ENCODE measurements at places on chromosomes 6 and 20. TPM values are rescaled to one million over a fixed set of nuclear protein-coding genes. Genes with fewer than 3 reads are reported as not detected.

PNLDC1 gene
- total RNA-seq, result not detected

- no peaks in the 10 kb centered on the region for H3K27me3 ChIP-seq
- H3K27ac ChIP-seq, result no peak overlapping the region
- H3K4me3 ChIP-seq, result no peak overlapping the region
- DNase-seq, result no peak
- no peaks in the 10 kb centered on the region for H3K4me1 ChIP-seq
- H3K36me3 ChIP-seq, result no peaks in the 10 kb centered on the region
Measured at GRCh38 chr6:53730767-53731166, 64.0 kb upstream of the LRRC1 start.

DNA sequence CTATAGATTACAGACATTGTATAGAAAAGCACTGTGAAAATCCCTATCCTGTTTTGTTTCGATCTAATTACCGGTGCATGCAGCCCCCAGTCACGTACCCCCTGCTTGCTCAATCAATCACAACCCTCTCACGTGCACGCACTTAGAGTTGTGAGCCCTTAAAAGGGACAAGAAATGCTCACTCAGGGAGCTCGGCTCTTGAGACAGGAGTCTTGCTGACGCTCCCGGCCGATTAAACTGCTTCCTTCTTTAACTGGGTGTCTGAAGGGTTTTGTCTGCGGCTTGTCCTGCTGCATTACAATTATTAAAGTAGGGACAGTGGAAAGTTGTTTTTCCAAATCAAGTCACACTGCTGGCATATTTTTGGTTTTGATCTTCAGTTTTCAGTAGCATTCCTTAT, 2.6 kb downstream of the TXLNB start:
- no peak overlapping the region for H3K27ac ChIP-seq
- no peaks in the 10 kb centered on the region for H3K27me3 ChIP-seq
- no peak overlapping the region for H3K4me3 ChIP-seq
- peaks cover 12% of the 10 kb centered on the region for H3K4me1 ChIP-seq
- DNase-seq, result no peak

GRCh38 chr6:52933778-52934177, 24.3 kb upstream of the GSTA3 start:
- H3K27me3 ChIP-seq, result no peaks in the 10 kb centered on the region
- DNase-seq, result no peak
- no peaks in the 10 kb centered on the region for H3K4me1 ChIP-seq
- H3K36me3 ChIP-seq, result no peaks in the 10 kb centered on the region
- no peak overlapping the region for H3K27ac ChIP-seq

- H3K4me1 ChIP-seq, result peaks cover 6% of the 10 kb centered on the region
- no peak overlapping the region for H3K4me3 ChIP-seq
- no peaks in the 10 kb centered on the region for H3K36me3 ChIP-seq
- H3K27me3 ChIP-seq, result peaks cover 5% of the 10 kb centered on the region
Measured at GRCh38 chr6:27290850-27291208, 21.2 kb downstream of the POM121L2 start.

DNA sequence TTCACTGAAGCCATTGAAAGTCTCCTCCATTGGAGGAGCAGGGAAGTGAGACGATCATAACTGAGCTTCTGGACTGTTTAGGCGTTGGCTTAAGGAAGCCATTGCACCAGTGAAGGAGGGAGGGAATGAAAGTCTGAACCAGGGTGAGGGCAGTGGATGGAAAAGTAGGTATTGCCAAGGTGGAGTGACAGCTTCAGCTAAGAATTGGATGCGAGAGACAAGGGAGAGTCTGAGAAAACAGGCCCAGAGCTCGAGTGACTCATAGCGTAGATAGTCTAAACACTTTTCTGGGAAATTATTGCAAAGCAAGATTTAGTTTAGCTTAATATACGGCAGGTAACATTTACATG, 4.5 kb downstream of the DSP start:
- H3K27me3 ChIP-seq, result peaks cover 3% of the 10 kb centered on the region
- peak overlapping the region; percentile 89 for H3K27ac ChIP-seq
- DNase-seq, result no peak
- no peaks in the 10 kb centered on the region for H3K36me3 ChIP-seq

LINC00237 gene
- total RNA-seq, result not detected

- H3K4me1 ChIP-seq, result peaks cover 50% of the 10 kb centered on the region
- H3K36me3 ChIP-seq, result no peaks in the 10 kb centered on the region
- peak overlapping the region; percentile 18 for H3K4me3 ChIP-seq
- DNase-seq, result no peak
- peak overlapping the region; percentile 69 for H3K27ac ChIP-seq
Measured at GRCh38 chr6:157143890-157144798, 179.2 kb downstream of the TMEM242 start.

GRCh38 chr6:16392010-16392409, 153.6 kb downstream of the GMPR start:
- H3K27me3 ChIP-seq, result no peaks in the 10 kb centered on the region
- H3K4me3 ChIP-seq, result no peak overlapping the region
- H3K27ac ChIP-seq, result peak overlapping the region; percentile 10
- peaks cover 19% of the 10 kb centered on the region for H3K4me1 ChIP-seq

FOXC1 gene
- 9.8 TPM for total RNA-seq

DNA sequence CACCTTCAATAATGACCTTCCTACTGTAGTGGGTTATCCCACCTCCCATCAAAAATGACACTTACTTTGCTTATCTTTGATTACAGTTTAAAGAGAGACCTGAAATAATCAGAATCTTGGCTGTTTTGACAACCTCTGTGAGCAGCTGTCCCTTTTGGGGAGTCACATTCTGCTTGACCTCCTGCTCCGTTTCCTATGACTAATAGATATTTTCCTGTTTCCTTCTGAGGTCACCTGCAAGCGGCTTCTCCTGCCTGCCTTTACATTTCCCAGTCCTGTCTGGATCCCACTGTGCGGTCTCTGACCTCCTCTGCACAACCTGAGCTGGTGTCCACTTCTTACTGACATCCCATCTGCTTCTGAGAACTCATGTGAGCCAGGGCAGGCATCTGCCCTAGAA, 54.2 kb downstream of the TRAM2 start:
- H3K4me1 ChIP-seq, result peaks cover 30% of the 10 kb centered on the region
- H3K36me3 ChIP-seq, result no peaks in the 10 kb centered on the region
- no peaks in the 10 kb centered on the region for H3K27me3 ChIP-seq
- H3K27ac ChIP-seq, result peak overlapping the region; percentile 37

NRSN2 gene
- total RNA-seq, result 21.6 TPM

DNA sequence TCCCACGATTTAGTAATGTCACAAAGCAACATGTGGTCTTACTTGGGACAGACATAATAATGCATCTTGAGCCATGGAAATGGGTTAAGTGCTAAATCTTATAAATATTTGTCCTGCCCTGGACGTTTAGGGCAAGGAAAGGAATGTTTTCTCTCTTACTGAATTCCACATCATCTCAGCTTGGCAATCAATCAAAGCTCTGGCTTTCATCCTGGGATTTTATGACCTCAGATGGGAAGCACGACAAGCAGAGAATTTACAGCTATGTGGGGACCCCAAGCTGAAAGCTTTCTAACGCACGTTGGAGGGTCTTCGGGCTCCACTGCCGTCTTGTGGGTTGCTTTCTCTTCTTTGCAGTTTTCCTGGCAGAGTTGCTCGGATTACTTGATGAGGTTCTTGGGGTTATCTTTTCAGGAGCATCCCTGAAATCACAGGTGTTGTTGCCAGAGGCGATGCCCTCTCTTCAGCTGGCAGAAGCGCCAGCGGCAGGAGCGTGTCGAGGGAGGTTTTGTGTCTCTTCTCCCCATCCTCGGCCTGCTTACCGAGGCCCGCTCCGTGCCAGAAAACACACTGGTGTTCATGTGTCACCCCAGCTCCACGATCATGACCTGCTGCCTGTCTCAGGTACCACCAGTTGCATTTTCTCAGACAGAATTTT, 73.4 kb upstream of the FRMD1 start:
- H3K4me3 ChIP-seq, result no peak overlapping the region
- H3K27ac ChIP-seq, result no peak overlapping the region
- no peaks in the 10 kb centered on the region for H3K27me3 ChIP-seq
- no peaks in the 10 kb centered on the region for H3K36me3 ChIP-seq
- peaks cover 9% of the 10 kb centered on the region for H3K4me1 ChIP-seq
- peak; percentile 84 for DNase-seq

DNA sequence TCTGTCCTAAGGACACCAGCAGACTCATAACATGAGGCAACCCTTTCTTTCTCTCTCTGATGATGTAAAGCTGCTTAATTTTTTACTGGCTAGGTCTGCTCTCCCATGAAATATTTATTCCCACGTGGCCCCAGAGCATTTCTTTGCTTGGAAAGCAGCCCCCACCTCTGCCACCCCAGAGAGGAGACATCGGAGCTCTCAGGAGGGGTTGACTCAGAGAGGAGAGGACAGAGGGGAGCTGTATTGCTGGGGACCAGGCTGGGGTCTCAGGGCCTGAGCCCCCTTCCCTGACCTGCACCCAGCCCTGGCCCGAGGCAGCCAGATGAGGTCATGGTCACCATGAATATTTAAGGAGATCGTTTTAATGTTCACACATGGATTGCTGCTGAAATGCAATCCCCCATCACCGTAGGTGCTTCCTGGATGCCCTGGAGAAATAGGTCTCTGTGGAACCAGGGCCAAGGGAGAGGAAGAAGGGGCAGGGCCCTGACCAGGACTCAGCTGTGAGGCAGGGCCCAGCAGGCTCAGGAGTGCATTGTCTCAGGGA, 117.5 kb downstream of the DLL1 start:
- H3K27me3 ChIP-seq, result no peaks in the 10 kb centered on the region
- H3K36me3 ChIP-seq, result no peaks in the 10 kb centered on the region
- peaks cover 46% of the 10 kb centered on the region for H3K4me1 ChIP-seq
- peak overlapping the region; percentile 80 for H3K27ac ChIP-seq
- DNase-seq, result peak; percentile 70
- no peak overlapping the region for H3K4me3 ChIP-seq

DNA sequence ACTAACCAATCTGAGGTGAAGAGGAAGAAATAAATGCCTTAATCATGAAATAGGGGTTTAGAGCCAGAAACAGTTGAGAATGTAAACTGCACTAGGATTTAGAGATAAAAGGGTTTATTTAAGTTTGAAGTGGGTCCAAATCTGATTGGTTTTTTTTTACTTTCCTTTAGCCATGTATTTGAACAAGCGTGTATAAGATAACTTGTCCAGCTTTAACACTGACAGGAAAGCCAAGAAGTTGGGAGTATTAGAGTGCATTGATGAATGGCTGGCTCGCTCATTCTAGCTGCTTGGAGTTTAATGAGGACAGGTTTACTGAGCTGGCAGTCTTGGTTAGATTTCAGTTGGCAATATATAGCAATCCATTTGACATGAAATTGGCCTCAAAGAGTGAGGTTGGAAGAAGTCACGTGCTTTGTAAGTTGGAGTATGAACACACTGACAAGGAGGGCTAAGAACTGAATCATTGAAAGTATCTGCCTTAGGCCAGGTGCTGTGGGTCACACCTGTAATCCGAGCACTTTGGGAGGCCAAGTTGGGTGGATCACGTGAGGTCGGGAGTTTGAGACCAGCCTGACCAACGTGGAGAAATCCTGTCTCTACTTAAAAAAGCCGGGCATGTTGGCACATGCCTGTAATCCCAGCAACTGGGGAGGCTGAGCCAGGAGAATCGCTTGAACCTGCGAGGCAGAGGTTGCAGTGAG, 13.7 kb downstream of the SRSF3 start:
- H3K27ac ChIP-seq, result peak overlapping the region; percentile 27
- DNase-seq, result no peak
- H3K36me3 ChIP-seq, result no peaks in the 10 kb centered on the region

DEF6 gene
- 23.1 TPM for total RNA-seq

GRCh38 chr6:29142309-29142708, 28.4 kb upstream of the OR2J2 start:
- no peak for DNase-seq
- H3K4me3 ChIP-seq, result no peak overlapping the region
- no peaks in the 10 kb centered on the region for H3K36me3 ChIP-seq
- no peak overlapping the region for H3K27ac ChIP-seq
- H3K27me3 ChIP-seq, result no peaks in the 10 kb centered on the region

- no peak for DNase-seq
- peaks cover 28% of the 10 kb centered on the region for H3K4me1 ChIP-seq
- no peaks in the 10 kb centered on the region for H3K27me3 ChIP-seq
- no peak overlapping the region for H3K27ac ChIP-seq
- no peak overlapping the region for H3K4me3 ChIP-seq
Measured at GRCh38 chr6:16432075-16433032, 194.0 kb downstream of the GMPR start.

JAG1 gene
- total RNA-seq, result 185 TPM

GRCh38 chr6:121619987-121620740, 184.7 kb downstream of the GJA1 start:
- H3K27ac ChIP-seq, result no peak overlapping the region
- no peak overlapping the region for H3K4me3 ChIP-seq
- H3K36me3 ChIP-seq, result no peaks in the 10 kb centered on the region
- DNase-seq, result no peak
- H3K27me3 ChIP-seq, result no peaks in the 10 kb centered on the region

ENPP1 gene
- total RNA-seq, result 14.7 TPM

- no peaks in the 10 kb centered on the region for H3K36me3 ChIP-seq
- no peaks in the 10 kb centered on the region for H3K27me3 ChIP-seq
- H3K4me3 ChIP-seq, result no peak overlapping the region
- no peak for DNase-seq
Measured at GRCh38 chr6:43886717-43887339, 116.8 kb downstream of the VEGFA start.

GNAS-AS1 gene
- not detected for total RNA-seq

DNA sequence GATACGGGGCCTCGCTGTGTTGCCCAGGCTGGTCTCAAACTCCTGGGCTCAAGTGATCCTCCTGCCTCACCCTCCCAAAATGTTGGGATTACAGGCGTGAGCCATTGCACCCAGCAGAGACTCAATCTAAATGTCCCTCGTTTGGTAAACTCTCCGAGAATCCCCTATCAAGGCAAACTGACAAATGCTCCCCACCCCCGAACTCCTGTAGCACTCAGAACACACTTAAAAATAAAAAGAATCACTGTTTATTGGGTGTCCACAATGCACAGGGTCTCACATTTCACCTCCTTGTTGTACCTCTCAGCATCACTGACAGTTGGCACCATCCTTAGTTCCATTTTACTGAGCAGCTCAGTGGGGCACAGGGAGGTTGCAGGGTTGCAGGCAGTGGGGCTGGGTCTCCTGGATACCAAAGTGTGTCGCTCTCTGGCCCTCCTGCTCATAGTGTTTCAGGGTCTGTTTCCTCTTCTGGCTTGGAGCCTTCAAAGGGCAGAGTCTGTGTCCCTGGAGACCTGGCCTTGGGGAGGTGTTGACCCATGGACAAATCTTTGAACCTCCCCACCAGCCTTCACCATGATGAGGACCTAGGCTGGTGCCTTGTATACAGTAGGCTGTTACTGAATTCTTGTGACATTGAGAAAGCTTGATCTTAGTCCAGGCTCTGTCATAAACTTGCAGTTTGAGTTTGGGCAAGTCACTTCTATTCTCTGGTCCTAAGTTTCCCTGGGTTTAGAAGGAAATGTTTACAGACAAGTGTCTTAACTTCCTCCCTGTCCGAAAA, 8.5 kb upstream of the SRC start:
- H3K4me3 ChIP-seq, result no peak overlapping the region
- H3K4me1 ChIP-seq, result peaks cover 27% of the 10 kb centered on the region
- no peaks in the 10 kb centered on the region for H3K36me3 ChIP-seq
- peak overlapping the region; percentile 78 for H3K27ac ChIP-seq
- H3K27me3 ChIP-seq, result no peaks in the 10 kb centered on the region

ADGRB3 gene
- total RNA-seq, result 2.7 TPM

- no peaks in the 10 kb centered on the region for H3K36me3 ChIP-seq
- no peaks in the 10 kb centered on the region for H3K4me1 ChIP-seq
- no peak for DNase-seq
- no peak overlapping the region for H3K4me3 ChIP-seq
- no peak overlapping the region for H3K27ac ChIP-seq
- H3K27me3 ChIP-seq, result no peaks in the 10 kb centered on the region
Measured at GRCh38 chr6:44842616-44843015, 455.1 kb downstream of the CDC5L start.

Data from vagina (tissue), 2 donors.